ENCODE measurements at places on chromosomes 1 and 21. TPM values are rescaled to one million over a fixed set of nuclear protein-coding genes. Genes with fewer than 3 reads are reported as not detected.

DNA sequence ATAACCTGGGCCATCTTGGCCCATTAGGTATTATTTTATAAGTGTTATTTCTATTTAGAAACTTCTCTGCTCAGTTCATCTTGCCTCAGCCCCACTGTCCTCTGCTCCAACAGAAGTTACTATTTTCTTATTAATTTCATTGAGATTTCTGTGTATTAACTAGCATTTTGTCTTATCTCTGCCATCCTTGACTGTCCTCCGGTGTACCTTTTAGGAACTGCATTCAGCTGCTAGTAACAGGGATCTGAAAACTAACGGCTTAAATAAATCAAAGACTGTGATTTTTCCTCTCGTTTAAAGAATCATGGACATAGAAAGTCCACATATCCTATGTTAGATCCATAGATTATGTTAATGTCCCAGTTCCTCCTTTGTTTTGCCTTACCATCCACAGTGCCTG, 382.5 kb downstream of the MATN1 start:
- peak; percentile 4 for DNase-seq

DNA sequence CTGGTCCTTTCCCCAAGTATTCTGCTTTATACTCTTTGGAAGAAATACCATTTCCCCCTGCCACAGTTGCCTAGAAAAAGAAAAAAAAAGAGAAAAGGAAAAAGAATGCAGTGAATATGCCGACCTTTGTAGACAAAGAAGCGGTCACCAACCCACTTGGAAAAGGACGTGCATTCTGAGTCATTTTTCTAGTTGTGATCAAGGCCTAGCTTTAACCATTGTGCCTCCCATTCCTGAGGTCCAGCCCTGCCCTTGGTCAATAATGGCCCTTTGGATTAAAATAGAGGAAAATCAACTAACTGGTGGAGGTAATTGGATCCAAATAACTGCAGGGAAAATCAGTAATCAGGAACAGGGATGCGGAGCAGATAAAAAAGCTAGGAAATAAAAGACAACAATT, 24.8 kb downstream of the S1PR1 start:
- no peak for DNase-seq

DNA sequence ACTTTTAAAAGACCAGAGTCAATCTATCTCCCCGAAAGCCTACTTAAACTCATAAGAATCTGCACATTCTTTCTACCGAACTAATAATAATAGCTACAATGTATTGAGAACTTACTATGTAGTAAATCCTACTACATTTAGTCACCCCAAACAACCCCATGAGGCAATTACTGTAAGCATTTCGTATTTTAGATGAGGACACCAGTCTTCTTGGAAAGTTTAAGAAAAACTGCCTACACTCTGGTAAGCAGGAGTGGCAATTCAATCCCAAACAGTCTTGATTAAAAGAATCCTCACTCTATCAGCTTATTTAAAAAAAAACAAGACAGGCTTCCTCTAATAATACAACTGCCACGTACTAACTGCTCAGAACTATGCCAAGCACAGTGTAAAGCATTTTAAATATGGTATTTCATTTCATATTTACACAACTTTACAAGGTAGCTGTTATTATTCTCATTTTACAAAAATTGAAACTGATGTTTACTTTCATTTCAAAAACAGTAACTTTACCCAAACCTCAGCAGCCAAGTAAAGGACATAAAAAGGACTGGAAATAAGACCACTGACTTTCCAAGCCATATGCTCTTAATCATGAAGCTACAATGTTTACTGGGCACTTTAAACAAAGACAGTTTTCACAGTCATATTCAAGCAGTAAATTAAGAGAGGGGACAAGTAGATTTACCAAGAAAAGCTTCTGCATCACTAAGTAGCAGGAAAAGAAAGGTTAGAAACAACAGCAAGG, 13.9 kb downstream of the ARID4B start:
- no peak for DNase-seq

GRCh38 chr1:184975208-184975870, 1.0 kb upstream of the NIBAN1 start:
- DNase-seq, result peak; percentile 47

ELAVL4 gene
- not detected for total RNA-seq

- DNase-seq, result peak; percentile 99
Measured at GRCh38 chr1:115337633-115338456, at the start of gene NGF. TSS of gene NGF (minus strand) at chr1:115338249. CDS start at chr1:115286795, 51,454 bp downstream.

- DNase-seq, result no peak
Measured at GRCh38 chr21:43372663-43373361, 54.1 kb downstream of the SIK1 start.

GRCh38 chr1:85862456-85862855, 154.2 kb upstream of the ZNHIT6 start:
- no peak for DNase-seq

GRCh38 chr1:154896771-154897286, 26.7 kb upstream of the KCNN3 start:
- no peak for DNase-seq

GRCh38 chr1:235919833-235920441, 53.2 kb upstream of the LYST start:
- DNase-seq, result no peak

- peak; percentile 84 for DNase-seq
Measured at GRCh38 chr21:45581322-45581712, 39.1 kb upstream of the SLC19A1 start.

DNA sequence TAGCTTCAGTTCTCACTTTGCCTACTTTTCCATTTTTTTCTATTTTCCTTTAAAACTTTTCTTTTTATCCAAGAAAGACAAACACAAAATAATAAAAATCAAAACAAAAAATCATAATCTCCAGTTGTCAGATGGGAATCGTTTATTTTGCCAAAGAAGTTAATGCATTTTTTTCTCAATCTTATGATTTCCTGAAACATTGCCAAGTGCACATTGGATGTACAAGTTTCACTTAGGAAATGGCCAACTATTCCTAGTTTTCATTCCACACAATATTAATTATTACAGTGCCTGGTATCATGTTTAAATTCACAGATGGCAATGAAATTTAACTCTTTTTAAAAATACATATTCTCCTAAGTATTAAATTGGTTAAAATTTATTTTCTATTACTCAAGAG, 1050.5 kb downstream of the TTLL7 start:
- DNase-seq, result no peak

DNA sequence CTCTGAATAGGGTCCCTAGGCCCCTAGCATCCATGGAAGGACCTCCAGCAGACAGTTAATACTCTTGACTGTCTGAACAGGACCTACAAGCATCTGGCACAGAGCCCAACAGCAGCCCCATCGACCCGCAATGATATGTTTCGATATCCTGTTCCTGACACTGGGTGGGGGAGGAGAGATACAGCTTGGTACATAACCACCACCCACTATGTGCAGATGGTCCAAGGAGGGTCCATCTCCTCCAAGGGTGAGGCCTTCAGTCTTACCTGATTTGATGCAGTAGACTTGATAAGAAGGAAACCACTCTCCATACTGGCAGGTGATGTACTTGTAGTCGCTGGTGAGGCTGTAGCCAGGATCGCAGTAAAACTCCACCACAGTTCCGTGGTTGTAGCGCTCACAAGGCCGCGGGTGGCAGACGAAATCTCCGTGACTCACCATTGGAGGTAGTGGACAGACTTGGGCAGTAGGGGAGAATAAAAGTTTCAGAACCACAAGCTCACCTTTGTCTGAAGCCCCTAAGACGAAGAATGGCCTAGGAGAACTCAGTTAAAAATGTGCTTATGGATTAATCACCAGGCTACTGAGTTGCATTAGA, 86.0 kb upstream of the TLR5 start:
- no peak for DNase-seq

DNA sequence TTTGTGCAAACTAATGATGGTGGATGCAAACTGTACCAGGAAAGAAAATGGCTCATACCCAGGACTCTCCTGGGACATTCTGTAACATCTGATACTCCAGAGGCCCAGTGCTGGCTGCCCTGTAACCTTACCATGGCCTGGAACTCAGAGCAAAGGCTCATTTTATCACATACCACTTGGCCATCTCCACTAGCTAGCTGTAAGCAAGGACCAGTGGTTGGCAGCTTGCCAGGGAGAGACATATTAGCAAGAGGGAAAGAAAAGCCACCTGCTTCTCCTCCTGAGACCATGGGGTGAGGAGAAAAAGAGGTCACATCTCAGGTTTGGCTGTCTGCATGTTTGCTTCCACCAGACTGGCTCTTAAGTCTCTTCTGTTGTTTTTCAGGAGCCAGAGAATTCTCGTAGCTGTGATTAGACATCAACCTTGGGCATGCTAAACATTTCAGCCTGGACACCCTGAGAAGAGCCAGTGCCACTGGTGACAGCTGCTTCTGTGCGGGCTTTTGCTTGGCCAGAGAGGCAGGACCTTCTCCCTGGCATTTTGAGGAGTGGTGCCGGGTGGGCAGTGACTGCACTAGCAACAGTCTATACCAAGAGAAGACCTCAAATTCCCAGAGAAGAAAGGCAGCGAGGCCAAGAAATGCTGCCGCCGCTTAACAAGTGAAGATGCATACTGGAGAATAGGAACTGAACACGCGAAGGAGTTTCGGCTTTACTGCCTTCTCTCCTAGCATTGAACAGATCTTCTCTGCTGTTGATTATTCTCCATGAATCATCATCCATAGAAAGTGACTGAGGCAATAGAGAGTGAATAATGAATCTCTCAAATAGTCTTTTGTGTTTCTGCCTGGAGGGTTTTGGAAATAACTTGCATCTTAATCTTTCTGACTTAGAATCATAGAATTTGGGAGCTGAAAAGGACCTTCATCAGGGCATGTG, 6.7 kb upstream of the INKA2 start:
- DNase-seq, result peak; percentile 27

GRCh38 chr1:58568911-58569310, 8.1 kb downstream of the TACSTD2 start:
- DNase-seq, result no peak

LRRC3 gene
- total RNA-seq, result 0.88 TPM

DNA sequence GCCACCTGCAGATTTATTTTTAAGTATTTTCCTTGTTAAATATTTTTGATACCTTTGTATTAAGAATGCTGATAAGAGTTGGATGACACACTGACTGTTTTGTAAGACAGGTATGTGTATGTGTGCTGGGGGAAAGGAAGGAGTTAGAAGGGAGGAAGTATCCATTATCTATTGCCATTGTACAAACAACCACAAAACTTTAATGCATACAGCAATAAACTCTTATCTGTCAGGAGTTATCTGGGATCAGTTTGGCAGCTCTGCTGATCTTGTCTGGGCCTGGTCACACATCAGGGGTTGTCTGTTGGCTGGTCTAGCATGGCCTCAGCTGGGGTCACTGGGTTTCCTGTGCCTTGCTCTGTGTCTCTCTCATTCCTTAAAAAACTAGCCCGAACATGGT, 423.9 kb upstream of the USP24 start:
- DNase-seq, result no peak

AGRN gene
- 30.0 TPM for total RNA-seq

DNA sequence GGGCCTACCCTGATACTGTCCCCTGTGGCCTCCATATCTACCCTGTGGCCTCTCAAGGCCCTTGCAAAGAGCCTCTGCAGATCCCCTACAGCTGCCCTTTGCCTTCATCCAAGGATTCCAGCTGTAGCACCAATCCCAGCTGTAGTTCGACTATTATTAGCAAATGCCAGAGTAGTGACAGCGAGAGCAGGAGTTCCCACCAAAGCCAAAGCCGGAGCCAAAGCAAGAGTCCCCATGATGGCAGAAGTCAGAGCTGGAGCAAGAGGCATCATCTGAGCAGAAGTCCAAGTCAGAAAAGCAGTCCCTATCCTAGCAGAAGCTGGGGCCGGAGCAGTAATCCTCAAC, 2.7 kb downstream of the NSUN4 start:
- DNase-seq, result no peak

OR2T34 gene
- total RNA-seq, result not detected

IRF6 gene
- total RNA-seq, result under 0.01 TPM

GRCh38 chr1:159823406-159823805, 3.3 kb upstream of the SLAMF8 start:
- no peak for DNase-seq

- no peak for DNase-seq
Measured at GRCh38 chr1:172360511-172360910, 60.0 kb upstream of the C1orf105 start.

DNA sequence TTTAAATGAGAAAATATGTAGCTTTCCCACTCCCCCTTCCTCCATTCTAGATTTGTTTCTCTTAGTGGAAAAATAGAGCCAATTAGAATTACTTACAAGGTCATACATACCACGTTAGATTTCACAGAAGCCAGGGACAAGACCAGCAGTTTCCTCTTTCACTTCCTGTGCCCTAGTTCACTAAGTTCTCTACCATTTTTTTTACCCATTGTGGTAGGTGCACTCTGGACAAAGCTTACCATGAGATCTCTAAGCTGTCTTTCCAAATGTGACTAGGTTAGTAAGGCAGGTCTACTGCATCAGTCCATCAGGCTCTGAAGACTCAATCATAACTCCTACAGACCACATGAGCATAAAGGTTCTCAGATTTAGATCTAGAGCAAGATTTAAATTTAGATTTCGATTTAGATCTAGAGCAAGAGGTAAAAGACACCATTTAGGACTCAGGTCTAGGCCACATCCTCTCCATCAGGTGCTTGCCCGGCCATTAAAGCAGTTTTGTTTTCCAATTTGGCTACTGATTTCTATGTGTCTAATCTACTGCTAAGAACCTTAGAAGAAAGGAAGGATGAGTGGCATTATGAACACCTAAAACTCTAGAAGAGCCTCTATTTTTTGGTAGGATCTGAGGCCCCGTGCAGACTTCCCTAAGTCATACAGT, 235.3 kb downstream of the FAF1 start:
- DNase-seq, result no peak

- peak; percentile 27 for DNase-seq
Measured at GRCh38 chr1:6800745-6801144, 15.5 kb downstream of the CAMTA1 start.

SDHC gene
- total RNA-seq, result 26.5 TPM

- DNase-seq, result peak; percentile 78
Measured at GRCh38 chr21:45458281-45459170, 53.6 kb downstream of the COL18A1 start.

EXO1 gene
- total RNA-seq, result 6.2 TPM

IL23R gene
- not detected for total RNA-seq

- no peak for DNase-seq
Measured at GRCh38 chr1:185393815-185394214, 76.8 kb upstream of the IVNS1ABP start.

DNA sequence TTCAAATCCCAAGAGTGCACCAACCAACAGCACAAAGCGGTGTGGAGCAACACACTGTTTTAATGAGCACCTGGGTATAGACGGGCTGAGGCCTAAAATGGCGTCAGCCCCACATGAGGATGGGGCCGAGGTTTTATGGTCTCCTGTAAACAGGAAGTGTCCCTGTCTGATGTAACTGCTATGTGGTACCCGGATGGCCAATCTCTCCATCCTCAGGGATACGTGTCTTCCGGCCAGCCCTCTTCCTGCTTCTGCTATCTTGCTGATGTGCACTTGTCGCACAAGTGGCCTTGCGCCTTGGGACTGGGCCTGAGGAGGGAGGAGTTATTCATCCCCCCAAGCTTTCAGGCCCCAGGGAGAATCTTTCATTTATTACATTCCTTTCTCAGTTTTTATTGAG, 73.5 kb downstream of the CNST start:
- DNase-seq, result no peak

GRCh38 chr1:154603317-154603716, 4.7 kb downstream of the ADAR start:
- DNase-seq, result no peak

SPRR2B gene
- total RNA-seq, result not detected

- DNase-seq, result peak; percentile 64
Measured at GRCh38 chr1:156581661-156582387, 2.3 kb downstream of the TTC24 start.
